ENCODE measurements at places on chromosomes 6 and 20.

- no peak for DNase-seq
Measured at GRCh38 chr6:98929498-98930060, 18.2 kb downstream of the FBXL4 start.

- no peak for DNase-seq
Measured at GRCh38 chr6:63940056-63940455, 304.5 kb downstream of the PHF3 start.

DNA sequence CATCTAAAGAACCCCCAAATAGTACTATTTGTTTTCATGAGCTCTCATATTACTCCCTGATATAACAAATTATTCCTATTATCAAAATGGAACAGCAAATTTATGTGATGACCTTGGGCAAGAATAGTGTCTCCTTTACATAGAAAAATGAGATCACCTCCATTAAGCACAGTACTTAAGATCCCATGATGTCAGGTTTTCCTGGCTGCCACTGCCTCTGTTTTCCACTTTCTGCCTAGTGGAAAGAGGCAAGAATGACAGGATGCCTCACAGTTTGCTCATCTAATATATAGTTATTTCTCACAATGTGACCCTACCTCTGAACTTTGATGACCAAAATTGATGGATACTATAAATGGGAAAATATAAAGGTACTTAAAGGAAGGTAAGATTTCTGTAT is 260.1 kb upstream of the SGK1 start:
- no peak for DNase-seq

DNA sequence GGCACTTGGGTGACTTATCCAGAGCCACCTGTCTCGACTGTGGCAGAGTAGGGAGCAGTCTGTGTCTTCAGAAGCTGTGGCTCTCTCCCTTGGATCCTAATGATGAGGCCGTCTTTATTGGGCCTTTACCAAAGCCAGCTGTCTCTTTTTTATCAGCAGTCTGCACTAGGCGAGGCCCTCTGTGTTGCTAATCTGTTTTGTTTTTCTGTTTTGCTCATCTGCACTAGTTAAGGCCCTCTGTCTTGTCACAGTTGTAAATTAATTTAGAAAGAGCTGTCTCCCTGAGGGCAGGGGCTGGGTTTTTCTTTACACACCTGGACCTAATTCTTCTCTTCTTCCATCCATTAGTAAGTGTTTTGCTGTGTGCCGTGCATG is 45.0 kb downstream of the CDS2 start:
- no peak for DNase-seq

GRCh38 chr6:104286641-104287040 is 573.1 kb downstream of the HACE1 start:
- no peak for DNase-seq

DNA sequence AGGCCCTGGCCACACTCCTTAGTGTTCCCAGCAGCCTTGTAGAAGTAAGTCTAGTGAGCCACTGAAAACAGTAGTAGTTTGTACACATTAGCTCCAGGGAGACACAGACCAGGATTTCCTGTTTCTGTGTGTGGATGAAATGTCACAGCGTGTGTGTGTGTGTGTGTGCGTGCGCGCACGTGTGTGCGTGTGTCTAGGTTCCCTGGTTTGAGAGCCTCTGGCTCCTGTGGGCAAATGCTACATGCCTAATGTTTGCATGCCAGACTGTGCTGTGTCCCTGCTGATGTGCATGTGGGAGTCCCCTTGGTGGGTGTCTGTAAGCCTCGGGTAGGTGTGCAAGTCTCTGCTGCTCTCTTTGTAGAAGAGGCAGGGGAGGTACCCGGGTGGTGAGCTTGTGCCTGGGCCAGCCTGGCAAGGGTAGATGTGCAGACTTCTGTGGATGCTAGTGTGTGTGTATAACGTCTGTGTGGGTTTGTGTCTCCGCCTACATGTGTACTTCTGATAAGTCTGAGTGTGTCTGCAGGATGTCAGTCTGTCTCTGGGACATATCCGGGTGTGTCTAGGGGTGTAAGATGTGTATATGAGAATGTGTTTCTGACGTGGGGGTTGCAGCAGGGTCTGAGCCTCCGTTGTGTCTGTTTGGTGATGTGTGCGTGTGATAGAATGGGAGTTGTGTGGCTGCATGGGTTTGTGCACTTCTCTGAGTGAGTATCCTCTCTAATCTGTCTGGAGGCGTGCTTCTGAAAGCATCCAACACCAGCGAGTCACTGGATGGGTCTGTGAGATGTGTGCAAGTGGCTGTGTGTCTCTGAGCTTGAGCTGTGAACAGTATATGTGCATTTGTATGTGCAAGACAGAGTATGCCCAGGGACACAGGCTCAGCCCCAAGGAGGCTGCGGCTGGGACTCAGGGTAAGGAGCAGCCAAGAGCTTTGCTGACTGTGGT is 19.0 kb upstream of the TLDC2 start:
- no peak for DNase-seq

GRCh38 chr6:124445581-124445980 is 516.7 kb upstream of the RNF217 start:
- no peak for DNase-seq

DNA sequence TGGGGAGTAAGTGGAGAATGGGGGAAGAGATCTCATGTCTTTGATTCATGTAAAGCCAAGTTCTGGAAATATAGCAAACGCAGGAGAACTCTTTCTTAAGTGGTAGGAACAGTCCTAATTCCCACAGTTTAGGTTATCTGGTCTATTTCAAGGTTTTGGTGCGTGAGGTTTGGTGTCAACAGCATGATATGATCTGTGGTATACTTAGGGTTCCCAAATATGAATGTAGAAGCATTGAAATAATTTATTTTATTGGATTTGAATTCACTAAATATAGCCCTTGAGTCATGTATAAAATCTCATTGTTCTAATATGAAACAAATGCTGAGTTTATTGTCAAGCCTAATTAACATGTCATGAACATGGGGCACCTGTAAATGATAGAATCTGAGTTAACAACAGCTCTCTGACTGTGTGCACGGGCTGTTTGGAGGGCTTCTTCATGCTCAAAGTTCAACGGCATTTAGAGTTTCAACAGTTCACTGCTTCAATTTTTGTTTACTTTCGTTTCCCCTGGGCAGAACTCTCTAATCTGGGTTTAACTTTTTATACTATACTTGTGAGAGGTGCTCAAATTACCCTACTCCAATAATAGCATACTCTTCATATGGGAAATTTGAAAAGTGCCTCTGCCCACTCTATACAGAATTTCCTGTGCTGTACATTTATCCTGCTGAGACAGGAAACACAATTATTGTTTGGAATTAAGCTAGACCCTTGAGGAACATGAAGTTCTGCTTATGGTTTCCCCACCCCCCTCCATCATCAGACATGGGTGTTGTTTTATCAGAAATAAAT is 236.3 kb upstream of the ZNF217 start:
- no peak for DNase-seq

GRCh38 chr20:58583586-58583985 is 67.5 kb upstream of the STX16 start:
- DNase-seq, result no peak

- no peak for DNase-seq
Measured at GRCh38 chr20:18506744-18507143, 996 bp upstream of the SEC23B start.

GRCh38 chr20:46670585-46671584 is 18.4 kb downstream of the TP53RK start:
- DNase-seq, result no peak

- peak; percentile 60 for DNase-seq
Measured at GRCh38 chr20:63957004-63957689, 931 bp upstream of the UCKL1 start.

DNA sequence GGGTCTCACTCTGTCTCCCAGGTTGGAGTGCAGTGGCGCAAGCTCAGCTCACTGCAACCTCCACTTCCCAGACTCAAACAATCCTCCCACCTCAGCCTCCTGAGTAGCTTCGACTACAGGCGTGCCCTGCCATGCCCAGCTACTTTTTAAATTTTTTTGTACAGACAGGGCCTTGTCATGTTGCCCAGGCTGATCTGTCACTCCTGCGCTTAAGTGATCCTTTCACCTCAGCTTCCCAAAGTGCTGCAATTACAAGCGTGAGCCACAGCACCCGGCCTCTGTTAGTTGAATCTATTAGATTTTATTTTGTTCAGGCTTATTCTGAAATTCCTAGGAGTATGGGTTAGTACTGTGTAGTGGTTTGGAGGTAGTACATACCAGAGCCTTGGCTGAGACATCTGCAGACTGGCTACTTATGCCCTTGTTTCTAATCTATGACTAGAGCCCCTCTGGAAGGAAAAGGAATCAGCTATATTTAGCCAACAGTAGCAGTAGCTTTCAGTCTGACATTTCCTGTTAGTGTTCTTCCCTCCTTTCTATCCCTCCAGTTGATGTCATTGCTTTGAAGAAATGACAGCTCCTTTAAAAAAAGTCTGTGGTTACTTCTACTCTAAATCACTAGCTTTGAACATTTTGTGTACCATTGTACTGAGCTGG is 74.4 kb downstream of the ITCH start:
- no peak for DNase-seq

- no peak for DNase-seq
Measured at GRCh38 chr6:166957087-166957804, 896 bp upstream of the RNASET2 start.

GRCh38 chr6:158519761-158520160 is 40.1 kb upstream of the TMEM181 start:
- DNase-seq, result no peak

- no peak for DNase-seq
Measured at GRCh38 chr6:61682562-61682961, 603.5 kb downstream of the KHDRBS2 start.

GRCh38 chr6:109808837-109809236 is 117.7 kb downstream of the FIG4 start:
- no peak for DNase-seq

DNA sequence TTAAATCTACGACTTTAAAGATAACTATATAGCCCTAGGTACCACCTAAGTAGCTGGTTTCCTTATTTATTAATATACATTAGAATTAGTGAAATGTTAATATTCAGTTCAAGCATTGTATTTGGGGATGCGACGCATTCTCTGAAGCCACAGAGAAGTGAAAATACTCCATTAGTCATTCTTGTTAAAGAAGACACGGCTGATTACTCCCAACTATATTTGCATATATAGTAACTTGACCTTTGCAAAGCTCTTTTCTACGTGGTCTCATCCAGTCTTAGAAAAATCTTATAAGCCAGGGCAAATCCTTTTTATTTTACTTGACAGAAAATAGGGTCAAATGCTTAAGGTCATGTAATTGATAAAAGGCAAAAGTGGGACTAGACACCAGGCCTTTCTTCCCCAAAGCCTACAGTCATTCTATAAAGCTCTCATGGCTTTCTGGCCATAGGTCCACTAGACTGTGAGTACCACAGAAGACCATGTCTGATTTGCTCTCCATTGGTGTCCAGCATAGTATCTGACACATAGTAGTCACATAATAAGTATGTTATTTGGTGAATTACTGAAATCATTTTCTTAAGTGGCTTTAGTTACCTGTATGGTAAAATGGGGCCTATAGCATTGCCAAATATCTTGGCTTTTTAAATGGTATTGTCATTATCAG is 11.3 kb downstream of the ZHX3 start:
- no peak for DNase-seq

- peak; percentile 33 for DNase-seq
Measured at GRCh38 chr20:34037121-34037520, 43.4 kb downstream of the RALY start.

DNA sequence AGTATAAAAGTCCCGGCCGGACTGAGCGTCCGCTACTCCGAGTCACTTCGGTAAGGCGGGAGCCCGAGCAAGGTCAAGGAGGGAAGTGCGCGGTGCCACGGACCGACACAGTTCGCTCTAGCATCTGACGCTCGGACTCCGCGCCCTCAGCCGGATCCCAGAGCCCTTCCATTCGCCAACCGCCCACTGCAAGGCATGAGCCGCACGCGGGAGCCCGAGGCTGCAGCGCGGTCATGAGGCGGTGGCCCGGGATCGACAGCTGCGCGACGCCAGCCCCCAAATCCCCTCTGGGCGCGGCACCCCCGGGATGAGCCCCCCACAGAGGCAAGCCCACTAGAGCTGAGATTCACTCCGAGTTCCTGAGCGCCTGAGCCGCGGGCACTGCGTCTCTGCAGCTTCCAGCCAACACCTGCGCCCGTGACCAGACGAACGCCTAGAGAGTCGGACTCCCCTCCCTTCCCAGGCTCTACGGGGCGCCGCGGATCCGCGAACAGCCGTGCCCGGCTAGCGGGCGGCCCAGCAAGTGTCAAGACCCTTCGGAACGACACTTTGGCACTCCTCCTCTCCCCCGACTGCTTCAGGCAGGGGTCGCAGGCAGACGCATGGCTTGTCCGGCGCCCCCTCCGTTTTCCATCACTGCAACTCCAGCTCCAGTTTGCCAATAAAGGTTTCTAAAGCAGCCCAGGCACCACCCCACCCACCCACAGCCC is 725 bp upstream of the ISM1 start:
- no peak for DNase-seq

- peak; percentile 46 for DNase-seq
Measured at GRCh38 chr20:36975099-36975818, 23.8 kb upstream of the SAMHD1 start.

GRCh38 chr6:138988469-138988834 is 399 bp upstream of the REPS1 start:
- no peak for DNase-seq

DNA sequence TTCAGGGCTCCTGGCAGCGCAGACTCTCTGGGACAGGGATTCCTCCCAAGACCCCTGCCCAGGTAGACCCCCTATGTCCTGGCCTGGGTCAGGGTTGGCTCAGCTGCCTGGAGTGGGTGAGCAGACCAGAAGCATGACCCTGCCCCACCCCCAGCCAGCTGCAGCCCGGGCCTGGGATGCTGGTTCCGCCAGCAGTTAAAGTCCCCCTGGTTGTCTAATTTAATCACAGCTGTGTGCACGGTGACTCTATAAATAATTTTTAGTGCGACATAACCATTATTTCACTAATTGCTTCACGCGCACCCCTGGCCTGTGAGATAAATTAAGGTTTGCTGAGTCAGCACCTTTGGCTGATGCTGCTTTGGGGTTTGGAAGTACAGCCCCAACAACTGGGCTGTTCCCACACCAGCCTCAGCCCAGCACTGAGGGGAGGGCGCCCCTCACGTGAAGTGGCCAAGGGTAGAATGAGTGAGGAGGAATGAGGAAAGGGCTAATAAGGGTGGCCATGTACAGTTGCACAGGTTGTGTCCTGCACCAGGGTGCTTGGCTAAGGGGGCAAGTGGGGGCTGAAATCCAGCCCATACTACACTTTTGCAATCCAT is 26.1 kb upstream of the CDH22 start:
- DNase-seq, result no peak

GRCh38 chr6:121856296-121856695 is 420.9 kb downstream of the GJA1 start:
- DNase-seq, result no peak

GRCh38 chr6:166058064-166058739 is 109.4 kb downstream of the TBXT start:
- DNase-seq, result no peak

- DNase-seq, result no peak
Measured at GRCh38 chr20:12740647-12741046, 268.1 kb upstream of the SPTLC3 start.

All from stimulated activated CD8-positive, alpha-beta memory T cell treated with anti-CD3 and anti-CD28 coated beads, Interleukin-15, amount 100 ng/mL, for 4 hours (primary cell).